ENCODE measurements at places on chromosomes 5 and 9.

DNA sequence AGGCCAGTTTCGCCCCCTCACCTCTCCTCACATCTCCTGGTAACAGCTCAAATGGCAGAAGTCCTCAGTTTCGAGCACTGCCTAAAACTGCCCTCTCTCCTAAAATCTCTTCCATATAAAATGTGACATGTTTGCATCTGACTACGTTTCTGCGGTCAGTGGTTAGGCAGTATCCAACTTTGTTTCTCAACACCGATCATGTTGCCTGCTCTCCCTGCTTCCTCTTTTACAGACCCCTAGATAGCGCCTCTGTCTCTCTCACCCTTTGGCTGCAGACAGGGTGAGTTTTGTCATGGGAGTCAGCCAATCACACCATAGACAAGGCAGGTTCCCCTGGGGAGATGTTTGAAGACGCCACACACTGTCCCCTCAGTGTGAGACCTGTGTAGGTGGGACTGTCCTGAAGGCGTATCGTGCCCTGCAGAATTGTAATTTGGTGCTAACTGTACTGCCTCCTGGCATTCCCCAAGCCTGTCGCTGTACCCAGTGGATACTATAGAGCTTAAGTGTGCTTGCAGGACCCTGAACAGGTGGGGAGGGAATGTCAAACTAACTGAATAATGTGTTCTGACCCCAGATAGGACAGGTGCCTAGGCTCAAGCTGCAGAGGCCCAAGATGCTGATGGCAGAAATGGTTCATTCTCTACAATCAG lies 1.1 kb downstream of the HEXB start:
- DNase-seq, result no peak

DNA sequence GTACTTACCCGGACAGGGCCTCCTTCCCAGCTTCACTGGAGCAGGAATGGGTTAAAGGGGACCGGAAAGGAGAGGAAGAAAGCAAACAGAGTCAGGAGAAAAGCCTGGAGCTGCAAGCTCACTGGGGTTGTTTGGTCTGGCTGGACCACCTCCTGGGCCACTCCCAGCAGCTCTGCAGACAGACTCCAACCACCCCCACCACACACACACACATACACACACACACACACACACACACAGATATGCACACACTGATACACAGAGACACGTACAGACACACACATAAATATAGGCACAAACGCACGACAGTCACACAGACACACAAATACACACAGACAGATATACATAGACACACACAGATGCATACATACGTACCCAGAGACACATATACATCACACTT lies 34.9 kb upstream of the SYNPO start:
- DNase-seq, result no peak

- DNase-seq, result no peak
Measured at GRCh38 chr5:120007598-120007997, 378.2 kb downstream of the FAM170A start.

DNA sequence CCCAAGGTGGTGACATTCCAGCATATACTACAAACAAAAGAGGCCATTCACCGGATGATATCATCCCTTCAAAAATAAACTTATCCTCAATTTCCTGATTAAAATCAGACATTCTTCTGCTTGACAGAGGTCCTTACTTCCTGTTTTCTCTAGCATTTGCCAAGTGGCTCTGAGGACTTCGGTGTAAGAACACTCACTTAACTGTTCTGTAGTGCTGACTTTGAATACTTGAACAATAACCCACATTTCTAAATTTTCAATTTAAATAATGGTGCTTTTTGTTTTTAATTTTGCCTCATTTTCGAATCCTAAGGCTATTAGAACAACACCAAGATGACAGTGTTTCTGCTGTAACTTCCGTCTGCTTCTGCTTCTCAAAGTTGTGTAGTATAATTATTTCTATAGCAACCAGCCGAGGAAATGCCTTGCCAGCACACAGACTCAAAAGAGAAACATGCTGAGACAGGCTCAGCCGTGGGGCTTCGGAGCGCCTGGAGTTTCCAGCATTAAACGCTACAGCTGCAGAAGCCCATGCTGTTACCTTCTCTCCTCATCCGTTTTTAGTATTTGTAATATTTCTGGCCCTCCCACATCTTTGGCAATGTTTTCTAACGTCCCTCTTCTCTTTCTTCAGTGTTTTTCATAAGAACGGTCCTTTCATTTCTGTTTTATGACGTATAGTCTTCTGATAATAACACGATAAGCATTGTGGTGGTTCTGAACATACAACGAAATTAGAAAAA lies 19.5 kb upstream of the ANXA1 start:
- DNase-seq, result peak; percentile 49

DNA sequence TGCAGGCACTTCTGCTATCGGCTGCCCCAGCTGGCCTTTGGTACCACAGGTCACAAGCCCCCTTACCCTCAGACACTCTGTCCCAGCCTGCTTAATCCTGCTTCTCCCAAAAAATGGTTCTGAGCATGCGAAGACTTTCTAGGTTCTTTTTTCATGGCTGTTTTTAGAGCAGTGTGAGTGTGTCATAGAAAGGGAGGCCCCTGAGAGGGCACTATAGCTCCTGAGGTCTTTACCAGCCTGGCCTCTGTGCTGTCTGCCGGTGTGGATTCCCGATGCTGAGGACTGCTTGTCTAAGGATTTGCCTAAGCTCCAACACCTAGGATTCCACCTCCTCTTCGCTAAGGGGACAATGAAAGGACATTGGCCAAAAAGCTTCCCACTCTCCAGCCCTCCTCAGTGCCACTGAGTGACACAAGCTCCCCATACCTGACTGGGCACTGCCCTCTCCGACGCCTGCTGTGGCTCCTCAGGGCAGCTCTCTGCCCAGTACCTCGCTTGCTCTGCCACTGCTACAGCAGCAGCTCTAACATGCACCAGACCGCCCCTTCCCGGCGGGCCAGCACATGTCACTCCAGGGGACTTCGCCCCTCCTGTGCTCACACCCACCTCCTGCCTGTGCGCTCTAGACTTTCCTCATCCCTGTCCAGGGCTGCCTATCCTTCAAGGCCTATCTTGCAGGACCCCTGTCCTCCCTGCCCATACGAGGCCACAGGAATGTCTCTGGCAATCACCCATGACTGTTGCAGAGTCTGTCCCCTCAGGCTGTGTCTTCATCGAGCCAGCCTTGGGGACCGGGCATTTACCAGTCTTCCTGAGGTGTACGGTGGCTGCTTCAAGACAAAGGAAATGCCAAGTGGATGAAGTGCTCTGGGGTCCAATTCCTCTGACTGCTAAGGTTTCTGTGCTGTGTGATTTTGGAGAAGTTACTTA lies 21.0 kb downstream of the MACROH2A1 start:
- no peak for DNase-seq

- DNase-seq, result no peak
Measured at GRCh38 chr5:14112998-14113652, 30.0 kb upstream of the TRIO start.

DNA sequence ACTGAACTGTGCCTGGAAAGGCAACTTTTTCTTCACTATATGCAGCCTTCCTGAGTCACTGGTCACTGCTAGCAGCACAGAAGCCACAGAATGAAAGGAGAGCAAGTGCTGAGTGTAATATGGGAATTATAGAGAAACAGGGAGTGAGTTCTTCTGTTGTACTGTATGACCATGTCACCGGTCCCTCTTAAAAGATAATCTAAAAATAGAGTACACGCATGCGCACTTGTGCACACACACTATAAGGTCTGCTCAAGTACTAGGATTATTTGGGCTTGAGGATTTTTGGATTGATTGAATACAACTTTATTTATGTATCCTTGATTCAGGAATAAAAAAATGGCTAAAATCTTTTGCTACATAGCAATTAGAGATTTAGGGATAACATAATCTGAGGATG lies 571.9 kb downstream of the PDE4D start:
- DNase-seq, result no peak

Measured in stimulated activated CD8-positive, alpha-beta memory T cell treated with anti-CD3 and anti-CD28 coated beads, Interleukin-4, amount 100 ng/mL, for 1 hour (primary cell).